ENCODE measurements at places on chromosomes 7 and 10. TPM values are rescaled to one million over a fixed set of nuclear protein-coding genes. Genes with fewer than 3 reads are reported as not detected.

Gene ADAM12
- 1.4 TPM for polyA plus RNA-seq

Gene CWF19L1
- polyA plus RNA-seq, result 22.1 TPM

Gene IL6
- 1.6 TPM for polyA plus RNA-seq

Gene ANXA8
- not detected for polyA plus RNA-seq

Gene WNT2
- polyA plus RNA-seq, result 0.24 TPM

Gene IFIT5
- polyA plus RNA-seq, result 4.1 TPM

Gene PLPP4
- 4.6 TPM for polyA plus RNA-seq
